ENCODE measurements at places on chromosomes 1 and 21.

DNA sequence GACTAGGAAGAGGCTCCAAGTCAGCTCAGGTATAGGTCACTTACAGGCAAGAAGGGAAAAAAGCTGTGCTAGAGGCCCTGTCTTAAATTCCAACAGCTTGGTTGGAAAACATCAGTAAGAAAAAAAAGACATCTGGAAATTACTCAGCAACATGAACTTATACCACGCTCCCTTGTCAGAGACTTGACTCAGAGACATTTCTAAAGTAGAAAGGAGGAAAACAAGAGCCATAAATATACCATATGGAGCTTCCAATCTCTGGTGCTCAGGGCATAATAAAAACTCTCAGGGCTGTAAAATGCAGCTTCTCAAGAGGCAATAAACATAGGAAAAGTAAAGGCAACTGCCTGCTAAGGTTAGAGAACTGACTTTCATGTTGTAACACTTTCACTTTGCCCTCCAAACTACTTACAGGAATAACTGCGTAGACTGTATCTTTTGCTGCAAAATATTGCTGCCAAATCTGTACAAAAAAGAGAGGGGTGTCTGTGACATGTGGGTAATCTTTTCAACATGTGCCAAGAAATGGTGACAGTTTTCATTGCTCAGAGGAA, 14.7 kb downstream of the ATPAF1 start:
- no peak for DNase-seq

DNA sequence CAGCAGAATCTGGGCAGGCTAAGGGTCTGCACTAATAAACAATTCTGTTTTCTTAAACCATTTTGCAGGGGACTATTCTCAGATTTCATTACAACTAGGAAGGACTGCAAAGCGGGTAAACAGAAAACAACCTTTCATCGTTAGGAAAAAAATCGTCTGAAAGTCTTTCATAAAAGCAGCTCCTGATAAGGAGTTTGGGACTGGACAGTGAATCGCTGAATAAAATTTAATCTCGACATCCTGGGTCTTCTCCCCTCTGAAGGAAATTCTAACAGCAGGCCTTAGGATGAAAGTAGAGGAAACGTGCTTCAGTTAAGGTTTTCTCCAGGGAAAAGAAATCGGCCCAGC, 471 bp upstream of the MTF2 start:
- no peak for DNase-seq

DNA sequence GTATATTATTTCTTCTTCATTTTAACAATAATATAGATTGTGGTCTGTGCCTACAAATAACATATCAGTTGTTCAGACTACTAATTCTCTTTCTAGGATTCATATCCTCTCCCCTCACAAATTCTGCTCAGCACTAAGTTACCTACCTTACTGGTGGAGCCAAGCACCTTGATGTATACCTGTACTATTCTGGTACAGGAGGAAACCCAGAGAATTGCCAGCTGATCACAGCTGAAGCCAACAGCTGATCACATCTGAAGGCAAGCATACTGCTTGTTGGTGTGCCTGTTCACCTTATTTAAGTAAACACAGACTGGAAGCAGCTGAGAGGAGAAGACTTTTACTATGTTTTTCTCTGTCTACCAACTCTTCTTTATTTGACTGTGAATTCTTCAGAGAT, 101.8 kb downstream of the PBX1 start:
- no peak for DNase-seq

DNA sequence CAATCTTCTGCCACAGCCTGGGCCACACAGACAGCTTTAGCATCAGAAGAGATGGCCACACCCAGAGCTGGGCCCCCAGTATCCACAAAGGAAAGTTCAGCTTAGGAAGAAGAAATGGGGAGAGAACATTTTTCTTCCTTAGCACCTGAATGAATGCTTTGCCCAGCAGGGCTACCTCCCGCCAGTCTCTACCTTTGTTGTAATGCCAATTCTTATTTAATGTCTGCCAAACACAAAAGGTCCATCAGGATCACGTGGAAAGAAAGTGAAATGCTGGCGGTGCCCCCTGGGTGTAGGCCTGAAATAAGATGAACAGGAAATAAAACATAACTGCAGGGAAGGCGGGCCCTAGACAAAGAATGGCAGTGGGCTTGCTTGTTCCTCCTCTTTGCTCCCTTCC, 125.6 kb downstream of the CACNA1E start:
- DNase-seq, result no peak

- DNase-seq, result no peak
Observed at GRCh38 chr1:108801101-108801500, 54.6 kb downstream of the STXBP3 start.

DNA sequence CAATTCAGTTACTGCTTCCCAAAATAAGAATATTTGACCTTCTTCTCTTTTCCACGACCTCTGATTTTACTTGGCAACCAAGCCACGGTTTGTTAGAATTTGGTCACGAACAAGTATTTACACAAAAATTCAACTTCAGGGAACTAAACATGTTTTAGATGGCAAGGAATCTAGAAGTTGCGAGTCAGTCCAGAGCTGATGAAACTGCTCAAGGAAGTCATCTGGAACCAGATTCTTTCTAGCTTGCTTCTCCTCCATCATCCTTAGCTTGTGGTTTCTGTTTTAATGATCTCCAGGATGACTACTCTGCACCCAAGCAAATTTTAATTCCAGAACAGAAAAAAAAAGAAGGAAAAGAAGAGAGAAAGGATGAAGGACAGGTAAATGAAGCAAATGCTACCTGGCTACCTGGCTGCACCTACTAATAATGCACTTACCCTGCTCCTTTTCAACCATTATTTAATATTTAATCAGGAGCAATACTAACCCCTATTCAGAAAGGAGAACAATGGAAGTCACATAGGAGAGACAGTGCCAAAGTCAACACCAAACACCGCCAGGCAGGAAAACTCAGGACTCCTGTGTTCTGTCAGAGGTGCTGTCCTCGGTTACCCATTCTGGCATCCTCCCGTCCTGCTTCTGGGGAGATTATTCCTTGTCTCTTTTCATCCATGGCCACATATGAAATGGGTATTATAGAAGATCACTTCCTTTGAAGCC, 54.2 kb upstream of the RGS7 start:
- DNase-seq, result no peak

- DNase-seq, result no peak
Observed at GRCh38 chr1:34500451-34500850, 254.4 kb upstream of the GJB5 start.

DNA sequence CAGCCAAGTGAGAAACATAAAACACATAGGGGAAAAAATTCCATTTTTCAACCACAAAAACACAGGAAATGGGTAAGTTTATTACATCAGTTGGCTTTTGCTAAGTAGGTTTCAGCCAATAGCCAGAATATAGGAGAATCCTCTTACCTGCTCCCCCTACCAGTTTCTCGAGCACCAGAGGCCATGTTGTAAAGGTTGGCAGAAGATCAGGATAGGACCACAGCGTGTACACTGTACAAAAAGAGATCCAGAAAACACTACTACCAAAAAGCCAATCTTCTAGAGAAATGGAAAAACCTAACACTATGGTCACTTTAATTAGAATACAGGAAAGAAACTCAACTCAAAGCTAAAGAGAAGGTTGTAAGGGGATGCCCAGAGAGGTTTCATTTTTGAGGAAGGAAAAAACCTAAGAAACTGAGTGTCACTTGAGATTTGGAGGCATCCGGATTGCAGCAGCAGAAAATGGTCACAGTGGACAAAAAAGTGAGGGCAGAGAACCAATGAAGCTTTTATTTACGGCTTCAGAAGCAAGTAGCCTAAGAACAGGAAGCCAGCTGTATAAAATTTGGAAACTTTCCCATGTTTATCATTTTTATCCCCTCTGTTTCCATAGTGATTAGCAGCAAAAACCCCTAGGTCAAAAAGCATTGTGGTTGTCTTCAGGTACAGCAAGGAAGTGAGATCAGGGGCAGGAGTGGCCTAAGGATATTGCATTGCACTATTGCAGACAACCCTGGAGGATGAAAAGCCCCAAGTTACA, 2.9 kb downstream of the EIF2D start:
- no peak for DNase-seq

DNA sequence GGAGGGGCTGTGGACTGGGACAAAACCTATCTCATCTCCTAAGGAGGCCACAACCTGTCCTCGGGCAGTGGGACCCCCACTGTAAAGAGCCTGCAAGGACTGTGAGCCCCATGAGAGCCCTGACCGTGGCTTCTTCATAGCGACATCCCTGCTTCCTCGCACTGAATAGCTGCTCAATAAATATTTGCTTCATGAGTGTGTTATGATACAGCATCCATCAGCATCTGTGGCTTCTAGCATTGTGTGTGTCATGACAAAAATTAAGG, 40.5 kb upstream of the CSF3R start:
- DNase-seq, result no peak

DNA sequence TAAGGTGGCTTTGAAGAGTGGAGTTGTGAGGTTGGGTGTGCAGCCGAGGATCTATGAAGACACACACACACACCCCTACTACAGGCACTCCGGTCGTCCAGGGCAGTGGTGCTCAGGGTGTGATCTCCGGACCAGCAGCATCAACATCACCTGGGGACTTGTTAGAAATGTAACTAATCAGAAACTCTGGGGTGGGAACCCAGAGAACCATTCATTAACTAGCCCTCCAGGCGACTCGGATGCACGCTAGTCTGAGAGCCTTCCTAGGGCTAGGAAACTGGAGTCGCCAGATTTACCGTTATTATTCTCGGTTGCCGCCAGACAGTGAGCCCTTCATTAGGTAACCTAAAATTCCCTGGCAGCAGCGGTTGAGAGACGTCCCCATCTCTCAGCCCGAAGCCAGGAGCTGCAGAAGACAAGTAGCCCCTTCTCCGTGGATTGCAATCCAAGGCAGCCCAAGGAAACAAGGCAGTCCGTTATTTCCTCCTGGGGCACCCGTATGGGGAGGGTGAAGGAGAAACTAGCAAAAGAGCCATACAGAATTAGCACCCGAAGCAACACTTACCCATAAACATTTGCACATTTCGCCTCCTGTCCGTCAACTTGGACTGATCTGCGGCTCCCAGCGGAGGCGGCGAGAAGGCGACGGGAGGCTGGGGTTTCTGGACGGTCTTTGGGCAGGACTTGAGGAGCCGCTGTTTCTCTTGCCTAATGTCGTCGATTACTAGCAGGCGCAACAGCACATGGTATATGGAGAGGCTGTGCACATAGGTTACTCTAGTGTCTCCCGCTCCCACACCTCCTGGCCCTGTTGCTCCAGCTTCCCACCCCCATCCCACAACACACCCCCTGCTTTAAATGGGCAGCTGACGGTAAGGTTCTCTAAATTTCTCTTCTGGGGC, 2.9 kb upstream of the CCN1 start:
- peak; percentile 4 for DNase-seq

DNA sequence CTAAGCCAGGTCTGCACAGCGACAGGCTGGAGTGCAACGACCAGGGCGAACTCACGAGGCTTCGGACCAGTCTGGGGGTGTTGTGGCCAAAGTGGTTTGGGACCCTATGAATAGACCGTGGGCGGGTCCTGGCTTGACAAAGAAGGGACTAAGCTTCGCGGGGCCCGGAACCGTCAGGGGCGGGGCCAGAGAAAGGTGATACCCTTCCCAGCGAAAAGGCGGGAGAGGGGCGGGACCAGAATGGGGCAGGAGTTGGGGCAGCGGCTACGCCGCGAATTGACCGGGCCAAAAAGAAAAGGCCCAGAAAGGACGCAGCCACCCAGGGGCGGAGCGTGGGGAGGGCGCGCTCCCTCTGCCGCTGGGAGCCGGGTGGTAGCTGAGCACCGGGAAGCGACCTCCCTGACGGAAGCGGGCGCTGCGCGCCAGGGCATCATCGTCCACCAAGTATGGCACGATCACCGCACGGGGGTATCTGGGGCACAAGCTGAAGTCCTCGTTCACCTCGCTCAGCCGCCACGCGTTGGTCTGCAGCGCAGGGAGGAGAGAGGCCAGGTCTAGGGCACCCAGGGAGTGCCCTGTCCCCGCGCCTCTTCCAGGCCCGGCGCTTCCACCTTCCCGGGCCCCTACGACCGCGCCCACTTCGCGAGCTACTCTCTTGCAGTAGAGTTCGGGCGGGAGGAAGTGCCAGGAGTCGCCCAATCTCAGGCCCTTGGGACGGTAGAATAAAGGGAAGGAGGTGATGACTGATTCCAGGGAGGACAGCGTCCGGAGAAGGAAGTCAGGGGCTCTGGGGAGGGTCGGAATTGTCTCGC, 6.7 kb upstream of the FAM167B start:
- DNase-seq, result peak; percentile 33

GRCh38 chr1:16927256-16927655, 5.5 kb downstream of the CROCC start:
- DNase-seq, result no peak

DNA sequence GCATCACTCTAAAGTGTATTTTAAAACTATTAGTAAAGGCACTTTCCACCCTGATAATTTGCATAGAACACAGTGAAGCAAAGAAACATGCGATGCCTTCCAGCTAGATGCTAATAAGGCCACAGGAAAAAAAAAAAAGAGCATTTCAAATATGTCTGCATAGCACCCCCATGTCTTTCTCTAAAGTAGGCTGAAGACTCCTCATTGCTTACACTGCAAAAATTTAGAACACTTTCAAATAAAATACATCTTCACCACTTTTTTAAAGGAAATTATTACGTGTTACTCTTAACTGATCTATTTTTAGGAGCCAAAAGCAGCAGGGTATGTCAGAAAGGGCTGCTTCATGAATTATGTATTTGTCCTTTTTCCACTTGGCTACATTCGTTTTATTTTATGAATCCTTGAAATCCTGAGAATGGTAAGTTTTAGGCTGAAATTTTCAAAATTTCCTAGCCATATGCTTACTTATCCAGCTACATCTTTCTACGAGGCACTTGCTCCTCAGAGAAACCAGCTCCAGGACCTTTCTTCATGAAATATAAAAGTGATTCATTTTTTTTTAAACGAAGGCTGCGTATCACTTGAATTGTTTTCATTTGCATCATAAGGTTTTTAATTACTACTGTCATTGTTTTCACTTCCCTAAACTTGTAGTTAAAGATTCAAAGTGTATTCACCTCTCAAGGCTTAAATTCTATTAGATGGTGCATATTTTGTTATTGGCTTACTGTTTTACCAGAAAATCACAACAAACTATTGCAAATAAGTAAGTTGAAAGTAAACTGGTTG, 513.0 kb downstream of the PTPRC start:
- no peak for DNase-seq

GRCh38 chr1:2617971-2618470, 14.8 kb downstream of the MMEL1 start:
- DNase-seq, result no peak

GRCh38 chr1:185720633-185721272, 13.4 kb upstream of the HMCN1 start:
- no peak for DNase-seq

DNA sequence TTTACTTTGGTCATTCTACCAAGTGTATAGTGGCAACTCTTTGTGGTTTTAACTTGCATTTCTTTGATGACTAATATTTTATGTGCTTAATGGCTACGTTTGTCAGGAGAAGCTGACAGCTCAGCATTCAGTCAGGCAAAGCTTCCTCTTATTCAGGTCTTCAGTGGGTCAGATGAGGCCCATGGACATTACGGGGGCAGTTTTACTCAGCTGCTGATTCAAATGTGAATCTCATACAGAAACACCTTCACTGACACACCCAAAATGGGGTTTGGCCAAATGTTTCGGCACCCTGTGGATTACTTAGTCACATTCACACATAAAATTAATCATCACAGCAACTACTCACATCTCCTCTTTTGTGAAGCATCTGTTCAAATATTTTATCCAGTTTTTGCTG, 104.9 kb upstream of the PLD5 start:
- no peak for DNase-seq

All from C1 segment of cervical spinal cord (tissue), 14 donors.